ENCODE measurements at places on chromosomes 1 and 21.

- no peak for DNase-seq
Measured at GRCh38 chr1:172109359-172109758, 268.1 kb downstream of the DNM3 start.

DNA sequence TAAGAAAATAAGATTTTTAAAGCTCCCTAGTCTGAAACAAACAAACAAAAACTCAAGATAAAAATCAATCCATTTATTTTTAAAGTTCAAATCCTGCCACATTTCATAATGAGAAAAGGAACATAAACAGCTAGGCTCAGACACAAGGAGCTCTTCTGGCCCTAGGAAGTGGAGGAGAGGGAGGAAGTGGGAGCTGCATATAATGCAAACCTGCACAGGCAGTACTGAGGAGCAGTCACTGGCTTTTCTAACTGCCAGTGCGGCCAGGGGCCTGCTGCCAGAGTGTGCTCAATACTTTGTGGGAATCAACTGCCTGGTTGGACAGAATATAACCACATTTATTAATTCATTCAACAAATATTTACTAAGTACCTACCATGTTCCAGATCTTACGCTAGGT lies 139.8 kb upstream of the SPATA6 start:
- no peak for DNase-seq

GRCh38 chr1:202349206-202349928 lies 868 bp downstream of the PPP1R12B start:
- DNase-seq = peak; percentile 52

- DNase-seq = no peak
Measured at GRCh38 chr1:27633298-27633610, 1.7 kb downstream of the FGR start.

DNA sequence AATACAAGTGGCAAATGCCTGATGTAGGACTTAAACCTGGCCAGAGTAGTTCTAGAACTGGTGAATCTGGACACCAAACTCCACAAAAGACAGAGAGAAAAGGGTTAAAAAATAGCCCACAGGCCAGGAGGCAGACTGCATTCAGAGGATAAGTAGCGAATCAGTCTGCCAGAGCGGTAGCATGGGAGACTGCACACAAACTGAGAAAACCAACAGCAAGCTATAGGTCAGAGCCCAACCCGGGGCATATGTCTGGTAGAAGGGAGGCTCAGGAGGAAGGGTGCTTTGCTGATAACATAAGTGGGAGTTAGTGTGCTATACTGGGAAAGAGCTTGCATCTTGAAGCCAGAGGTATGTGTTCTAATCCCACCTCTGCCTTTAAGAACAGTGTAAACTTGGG lies 4.0 kb downstream of the LRRC53 start:
- DNase-seq = no peak

DNA sequence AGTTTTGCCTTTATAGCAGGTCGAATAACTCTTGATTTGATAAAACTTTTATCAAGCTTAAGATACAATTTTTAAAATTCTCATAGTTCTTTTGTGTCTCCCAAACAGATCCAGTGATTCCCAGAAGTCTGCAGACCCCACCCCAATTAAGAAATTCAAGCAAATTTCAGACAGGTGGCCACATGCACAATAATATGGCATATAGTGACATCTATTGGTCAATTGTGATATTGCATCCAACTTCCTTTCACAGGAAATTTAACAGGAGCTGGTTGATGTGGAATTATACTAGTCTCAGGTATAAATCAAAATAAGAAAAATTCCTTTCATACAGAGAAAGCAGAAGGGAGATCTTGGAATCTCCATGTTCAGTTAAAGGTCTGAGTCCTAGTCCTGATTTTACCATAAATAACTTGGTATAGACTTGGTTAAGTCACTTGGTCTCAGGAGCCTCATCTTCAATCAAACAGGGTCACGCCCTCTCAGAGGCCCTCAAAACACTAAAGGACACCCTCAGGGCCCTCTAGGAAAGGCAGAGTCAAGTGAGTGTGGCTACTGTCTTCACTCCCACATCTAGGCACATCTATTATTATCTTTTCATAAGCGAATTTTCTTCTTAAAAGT lies 24.1 kb downstream of the PIGM start:
- DNase-seq = peak; percentile 38

DNA sequence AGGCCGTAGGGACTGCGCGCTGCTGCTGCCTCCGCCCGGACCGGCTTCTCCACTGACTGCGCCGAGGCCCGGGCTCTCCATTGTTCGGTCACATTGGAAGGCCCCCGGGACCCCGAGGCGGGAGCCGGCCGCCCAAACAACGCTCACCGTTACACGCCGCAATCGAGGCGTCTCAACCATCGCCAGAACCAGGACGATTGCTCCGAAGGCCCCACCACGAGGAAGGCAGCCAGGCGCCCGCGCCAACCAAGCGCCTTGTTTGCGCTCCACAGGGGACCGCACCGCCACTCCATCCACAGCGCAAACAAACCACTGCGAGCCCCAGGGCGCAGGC lies 595 bp downstream of the GLUL start:
- DNase-seq = no peak

GRCh38 chr1:240732390-240732789 lies 120.4 kb upstream of the GREM2 start:
- DNase-seq = peak; percentile 77

DNA sequence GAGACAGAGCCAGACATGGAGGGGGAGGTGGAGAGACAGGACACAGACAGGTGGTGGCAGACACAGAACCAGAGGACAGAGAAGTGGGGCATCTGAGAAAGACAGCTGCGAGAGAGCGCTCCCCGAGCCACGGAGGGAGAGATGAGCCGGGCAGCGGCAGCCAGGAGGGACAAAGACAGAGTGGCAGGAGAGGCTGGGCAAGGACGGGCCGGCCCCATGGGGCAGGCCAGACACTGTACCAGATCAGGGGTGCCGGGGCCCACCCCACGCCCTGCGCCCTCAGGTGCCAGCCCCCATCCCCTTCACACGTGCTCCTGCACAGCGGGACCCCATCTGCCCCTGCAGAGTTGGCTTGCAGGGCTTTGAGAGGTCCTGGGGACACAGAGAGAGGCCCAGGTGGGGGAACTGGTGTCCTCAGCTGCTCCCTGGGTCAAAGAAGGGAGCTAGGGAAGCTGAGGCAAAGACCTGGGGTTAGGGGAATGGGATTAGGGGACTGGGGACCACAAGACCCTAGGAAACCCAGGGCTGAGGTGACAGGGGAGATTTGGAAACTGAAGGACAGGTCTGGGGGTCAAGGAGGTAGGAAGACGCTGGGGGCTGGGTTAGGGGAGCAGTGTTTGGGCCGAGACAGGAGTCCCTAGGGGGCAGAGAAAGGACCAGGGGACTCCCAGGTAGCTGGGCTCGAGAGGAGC lies 643 bp downstream of the FNDC5 start:
- no peak for DNase-seq

GRCh38 chr1:61184040-61184713 lies 101.8 kb downstream of the NFIA start:
- no peak for DNase-seq

- no peak for DNase-seq
Measured at GRCh38 chr1:20609541-20609940, 20.6 kb downstream of the CDA start.

GRCh38 chr1:33743221-33743998 lies 120.5 kb upstream of the HMGB4 start:
- DNase-seq = no peak

- DNase-seq = no peak
Measured at GRCh38 chr21:45336870-45337269, 49.2 kb upstream of the POFUT2 start.

- no peak for DNase-seq
Measured at GRCh38 chr1:59179673-59180072, 117.2 kb upstream of the FGGY start.

- peak; percentile 4 for DNase-seq
Measured at GRCh38 chr1:175270361-175270760, 77.8 kb upstream of the KIAA0040 start.

GRCh38 chr1:48221122-48221521 lies 1.4 kb upstream of the SLC5A9 start:
- DNase-seq = no peak

GRCh38 chr1:111570781-111571181 lies 48.8 kb upstream of the RAP1A start:
- no peak for DNase-seq

GRCh38 chr1:178038372-178038771 lies 55.5 kb upstream of the RASAL2 start:
- DNase-seq = peak; percentile 2

- no peak for DNase-seq
Measured at GRCh38 chr21:29678626-29679025, 261.2 kb downstream of the GRIK1 start.

- no peak for DNase-seq
Measured at GRCh38 chr1:181124291-181124751, 35.8 kb downstream of the IER5 start.

- peak; percentile 36 for DNase-seq
Measured at GRCh38 chr1:230268371-230269170, 157.6 kb downstream of the PGBD5 start.

- DNase-seq = no peak
Measured at GRCh38 chr1:108096089-108096488, 104.1 kb downstream of the SLC25A24 start.

DNA sequence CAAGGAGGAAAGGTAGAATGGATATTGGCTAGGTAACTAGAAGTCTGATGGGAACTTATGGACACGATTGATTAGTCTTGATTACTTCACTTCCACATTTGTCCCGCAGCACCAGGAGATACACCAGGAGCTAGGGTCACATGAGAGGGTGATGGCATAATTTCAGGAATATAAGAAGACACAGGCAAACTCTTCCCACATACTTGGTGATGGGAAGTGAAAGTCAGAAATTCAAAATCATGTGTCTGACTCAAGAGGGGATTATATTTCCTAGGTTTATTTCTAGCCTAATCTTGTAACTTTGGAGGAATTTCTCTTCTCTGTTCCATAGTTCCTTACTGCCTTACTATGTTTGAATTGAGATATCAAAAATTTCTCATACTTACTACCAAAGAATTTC lies 185.0 kb downstream of the PBX1 start:
- no peak for DNase-seq

DNA sequence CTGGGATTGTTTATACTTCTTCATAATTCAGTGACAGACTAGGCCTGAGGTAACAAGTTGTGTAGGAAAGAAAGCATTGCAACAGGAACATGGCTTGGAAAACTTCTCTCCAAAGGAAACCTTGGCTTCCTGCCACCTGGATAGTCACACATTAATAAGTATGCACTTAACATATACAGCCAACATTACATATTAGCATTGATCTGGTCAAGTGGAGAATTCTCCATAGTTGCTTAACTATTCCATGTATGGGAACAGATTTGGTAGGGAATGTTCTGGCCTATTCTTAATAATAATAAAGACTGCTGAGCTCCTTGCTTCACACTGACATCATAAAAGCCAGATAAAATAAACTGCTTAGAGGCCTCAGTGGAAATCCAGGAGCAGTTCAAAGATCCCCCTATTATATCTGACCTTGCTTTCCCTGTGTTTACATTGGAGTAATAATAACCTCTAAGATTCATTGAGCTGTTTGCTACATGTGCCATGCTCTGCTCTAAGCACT lies 27.2 kb upstream of the NFIA start:
- no peak for DNase-seq

DNA sequence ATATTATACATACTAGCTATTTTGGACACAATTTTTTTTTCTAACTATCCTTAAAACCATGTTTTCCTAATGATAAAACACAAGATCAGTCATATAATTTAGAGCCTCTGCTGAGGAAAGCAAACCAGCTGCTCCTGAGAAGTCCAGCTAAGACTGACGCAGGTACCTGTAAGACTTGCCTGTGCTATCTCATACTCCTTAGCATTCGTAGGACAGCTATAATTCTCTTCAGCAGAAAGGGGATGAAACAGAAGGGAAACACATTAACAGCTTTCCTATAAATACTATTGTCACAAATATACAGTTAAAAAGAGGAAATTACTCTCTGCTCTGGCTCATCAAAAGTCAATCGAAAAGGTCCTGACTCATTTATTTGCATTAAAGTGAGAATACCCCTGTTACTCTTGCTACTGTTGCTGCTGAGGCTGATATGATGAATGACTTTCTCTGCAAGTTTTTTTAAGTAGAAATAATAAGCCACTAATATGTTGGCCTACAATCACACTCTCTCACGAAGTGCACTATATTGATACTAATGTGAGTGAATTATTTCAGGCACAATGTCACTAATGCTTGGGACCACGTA lies 757.1 kb downstream of the KCNT2 start:
- no peak for DNase-seq

- no peak for DNase-seq
Measured at GRCh38 chr1:156626079-156626438, 6.8 kb downstream of the HAPLN2 start.

GRCh38 chr1:161982917-161983316 lies 40.8 kb downstream of the OLFML2B start:
- no peak for DNase-seq

- DNase-seq = no peak
Measured at GRCh38 chr1:229364207-229365065, 21.6 kb upstream of the CCSAP start.

DNA sequence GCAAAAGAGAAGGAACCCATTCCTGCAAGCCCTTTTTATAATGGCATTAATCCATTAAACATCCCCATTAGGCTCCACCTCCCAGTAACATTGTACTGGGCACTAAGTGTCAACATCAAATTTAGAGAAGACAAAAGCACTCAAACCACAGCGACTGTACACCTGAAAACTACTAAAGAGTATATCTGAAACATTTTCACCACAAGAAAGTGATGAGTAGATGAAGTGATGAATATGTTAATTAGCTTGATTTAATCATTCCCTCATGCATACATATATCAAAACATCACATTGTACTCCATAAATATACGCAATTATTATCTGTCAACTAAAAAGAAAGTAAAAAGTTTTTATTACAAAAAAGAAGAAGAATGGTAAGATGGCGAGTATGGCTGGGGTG lies 26.4 kb downstream of the ACP6 start:
- no peak for DNase-seq

DNA sequence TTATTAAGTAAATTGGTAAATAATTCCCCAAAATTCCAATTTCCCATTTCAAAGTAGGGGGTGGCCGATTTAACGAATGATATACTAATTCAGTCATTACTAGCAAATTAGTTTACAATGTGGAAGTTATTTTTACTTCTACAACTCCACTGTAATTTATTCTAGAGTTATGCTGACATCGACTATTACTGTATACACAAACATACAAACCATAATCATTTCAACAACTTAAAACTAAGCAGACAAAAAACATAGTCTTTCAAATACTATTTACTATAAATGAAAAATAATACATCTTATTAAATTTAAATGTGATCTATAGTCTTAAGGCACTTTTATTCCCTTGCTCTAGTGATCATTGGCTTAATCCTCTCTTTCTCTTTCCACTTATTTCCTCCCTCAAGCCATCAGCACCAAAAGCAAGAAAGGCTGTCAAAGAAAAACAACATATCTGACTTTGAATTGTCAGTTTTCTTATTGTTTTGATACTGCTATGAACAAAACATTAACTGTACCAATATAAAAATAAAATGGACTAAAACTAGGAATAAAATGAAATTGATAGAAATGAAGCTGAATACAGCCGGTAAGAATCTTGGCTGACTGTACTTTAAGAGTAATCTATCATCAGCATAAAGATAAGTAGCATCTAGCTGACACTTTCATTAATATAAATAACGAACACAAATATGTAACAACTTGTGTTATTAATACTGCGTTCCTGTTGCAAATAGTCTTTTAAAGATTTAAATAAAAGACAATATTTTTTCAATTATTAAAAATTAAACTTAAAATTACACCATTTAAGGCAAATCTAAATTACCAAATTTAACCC lies 4.1 kb downstream of the CDC42BPA start:
- no peak for DNase-seq

All from MM.1S (cell line).